Right ventricle myocardium inferior (tissue), 1 donor: ENCODE measurements at places on chromosomes 6 and 20.

- DNase-seq = no peak
Observed at GRCh38 chr20:42392442-42392841, 774.3 kb upstream of the CHD6 start.

GRCh38 chr6:108874470-108875160 is 26.4 kb downstream of the ARMC2 start:
- DNase-seq = no peak

DNA sequence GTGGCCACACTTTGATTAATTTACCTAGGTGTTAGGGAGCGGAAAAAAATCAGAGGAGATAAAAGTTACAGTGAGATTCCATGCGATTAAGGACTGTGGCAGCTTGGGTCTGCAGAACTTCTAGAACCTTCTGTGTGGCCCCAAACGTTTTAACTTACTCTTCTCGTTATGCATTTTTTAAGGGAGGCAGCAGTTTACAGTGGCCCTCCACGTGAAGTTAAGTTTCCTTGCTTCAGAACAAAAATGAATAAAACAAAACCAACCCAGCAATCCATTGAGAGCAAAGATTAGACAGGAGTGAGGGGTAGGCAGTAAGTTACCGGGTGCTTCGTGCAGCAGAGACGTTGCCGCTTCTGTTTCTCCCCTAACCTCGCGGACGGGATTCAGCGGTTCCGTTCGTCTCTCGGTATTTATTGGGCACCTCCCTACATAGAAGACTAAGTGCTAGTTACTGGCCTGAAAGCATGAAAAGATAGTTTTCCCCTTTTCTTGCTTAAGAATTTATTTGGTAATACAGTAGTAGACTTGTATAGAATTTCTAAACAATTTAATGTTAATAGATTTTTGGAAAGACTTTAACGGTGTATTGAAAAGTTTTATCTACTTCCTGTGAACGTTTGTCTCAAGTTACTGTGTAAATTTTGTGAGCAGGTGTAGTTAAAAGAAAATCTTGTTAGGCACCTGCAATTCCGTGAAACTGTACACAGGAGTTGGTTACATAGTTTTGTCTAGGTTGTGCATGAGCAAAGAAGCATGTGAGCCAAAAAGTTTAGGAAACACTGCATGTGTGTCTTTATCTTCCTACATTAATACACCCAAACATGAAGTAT is 1.1 kb downstream of the BAG2 start:
- no peak for DNase-seq

DNA sequence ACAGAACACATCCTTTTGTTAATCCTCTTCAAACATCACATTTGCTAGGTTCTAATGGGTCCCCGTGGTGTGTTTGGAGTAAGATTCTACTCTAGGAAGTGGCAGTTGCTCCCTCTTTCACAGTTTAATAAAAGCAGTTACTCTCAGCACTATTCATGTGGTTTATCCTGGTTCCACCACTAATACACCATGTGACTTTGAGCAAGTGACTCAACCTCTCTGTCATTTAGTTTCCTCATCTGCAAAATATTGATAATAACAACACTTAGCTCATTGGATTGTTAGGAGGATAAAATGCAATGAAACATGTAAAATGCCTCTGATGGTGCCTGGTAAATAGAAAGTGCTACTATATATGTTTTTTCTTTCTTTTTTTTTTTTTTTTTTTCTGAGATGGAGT is 488.0 kb upstream of the NOX3 start:
- DNase-seq = no peak

GRCh38 chr6:38612143-38612965 is 27.4 kb downstream of the BTBD9 start:
- DNase-seq = no peak

DNA sequence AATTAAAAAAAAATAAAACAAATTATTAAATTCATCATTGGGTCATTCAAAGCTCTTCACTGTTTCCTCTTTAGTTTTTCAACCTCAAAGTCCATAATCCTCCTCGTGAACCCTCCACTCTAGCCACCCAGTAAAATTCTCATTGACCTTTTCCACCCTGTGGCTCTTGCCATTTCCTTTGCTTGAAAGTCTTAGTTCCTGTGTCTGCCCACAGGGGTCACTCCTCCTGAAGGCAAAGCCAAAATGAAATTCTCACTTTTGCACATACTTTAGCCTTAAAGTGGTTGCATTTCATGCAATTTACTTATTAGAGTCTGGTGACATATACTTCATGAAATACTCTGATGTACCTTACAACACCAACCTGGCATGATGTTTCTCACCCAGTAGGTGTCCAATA is 263.7 kb downstream of the BMP2 start:
- DNase-seq = no peak

DNA sequence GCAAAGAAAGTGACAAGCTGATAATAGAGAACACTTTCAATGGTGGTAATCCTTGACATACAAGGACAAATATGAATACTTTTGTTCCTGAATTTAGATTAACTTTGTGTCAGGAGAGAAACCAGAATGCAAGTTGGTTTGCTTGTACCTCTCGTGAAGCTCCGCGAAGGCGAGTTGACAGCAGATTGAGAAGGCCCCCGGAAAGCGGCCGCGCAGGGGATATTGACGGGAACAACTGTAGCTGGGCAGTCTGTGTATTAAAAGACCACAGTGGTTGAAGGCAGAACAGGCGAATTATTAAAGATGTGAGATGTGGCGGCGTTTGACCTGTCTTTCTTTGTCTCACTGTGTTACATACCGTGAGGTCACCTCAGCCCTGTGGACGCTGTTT is 175.8 kb upstream of the RALGAPA2 start:
- DNase-seq = no peak
